ENCODE measurements at places on chromosomes 7 and 10. TPM values are rescaled to one million over a fixed set of nuclear protein-coding genes. Genes with fewer than 3 reads are reported as not detected.

DNA sequence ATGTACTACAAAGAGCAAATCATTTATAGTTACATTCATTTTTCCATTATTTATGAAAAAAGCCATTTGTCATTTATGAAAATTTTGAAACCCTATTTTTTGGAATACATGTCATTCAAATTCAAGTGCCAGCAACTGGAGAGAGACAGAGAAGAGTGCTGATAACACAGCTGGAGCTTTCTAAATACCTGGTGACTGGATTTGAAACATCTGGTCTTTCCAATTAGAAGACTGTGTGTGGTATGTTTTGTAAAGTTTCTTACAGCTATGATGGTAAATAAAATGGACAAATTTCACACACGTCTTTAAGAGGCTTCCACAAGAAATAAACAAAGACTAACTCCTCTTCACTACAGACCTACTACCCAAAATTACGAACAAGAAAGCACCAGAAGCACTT, 56.8 kb downstream of the CHCHD3 start:
- no peak for DNase-seq

- no peak for DNase-seq
Observed at GRCh38 chr10:82319074-82319473, 444.1 kb downstream of the NRG3 start.

Gene HILPDA
- total RNA-seq = 22.8 TPM

- DNase-seq = no peak
Observed at GRCh38 chr10:77675347-77675746, 37.7 kb upstream of the KCNMA1 start.

Gene ARHGEF5
- 40.0 TPM for total RNA-seq

Gene ETV1
- 9.0 TPM for total RNA-seq

DNA sequence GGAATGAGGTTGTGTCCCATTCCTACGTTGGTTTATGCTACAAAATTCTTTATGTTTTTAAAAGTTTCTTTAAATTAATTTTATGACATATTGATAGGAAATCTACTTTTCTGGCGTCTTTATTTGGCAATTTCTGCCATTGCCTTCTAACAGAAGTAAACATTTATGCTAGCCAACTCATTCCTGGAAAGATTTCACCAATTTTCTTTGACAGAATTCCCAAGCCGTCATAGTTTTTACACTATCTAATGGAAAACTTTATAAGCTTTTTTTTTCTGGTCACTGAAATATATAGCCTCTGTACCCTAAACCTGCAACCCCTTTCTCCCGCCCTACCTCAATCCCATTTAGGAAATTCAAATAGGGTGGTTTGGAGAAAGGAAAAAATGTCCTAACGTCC, 6.1 kb upstream of the TCAF1 start:
- no peak for DNase-seq

GRCh38 chr10:43231523-43232078, 35.3 kb downstream of the RASGEF1A start:
- DNase-seq = no peak

Gene TMEM106B
- 61.1 TPM for total RNA-seq

- no peak for DNase-seq
Observed at GRCh38 chr10:133114251-133114650, 26.5 kb downstream of the ADGRA1 start.

Gene OR2A25
- not detected for total RNA-seq

- no peak for DNase-seq
Observed at GRCh38 chr10:125213541-125214282, 53.3 kb upstream of the CTBP2 start.

Gene ACBD7
- total RNA-seq = 8.2 TPM

GRCh38 chr10:53071505-53072125, 299.0 kb upstream of the MBL2 start:
- no peak for DNase-seq

DNA sequence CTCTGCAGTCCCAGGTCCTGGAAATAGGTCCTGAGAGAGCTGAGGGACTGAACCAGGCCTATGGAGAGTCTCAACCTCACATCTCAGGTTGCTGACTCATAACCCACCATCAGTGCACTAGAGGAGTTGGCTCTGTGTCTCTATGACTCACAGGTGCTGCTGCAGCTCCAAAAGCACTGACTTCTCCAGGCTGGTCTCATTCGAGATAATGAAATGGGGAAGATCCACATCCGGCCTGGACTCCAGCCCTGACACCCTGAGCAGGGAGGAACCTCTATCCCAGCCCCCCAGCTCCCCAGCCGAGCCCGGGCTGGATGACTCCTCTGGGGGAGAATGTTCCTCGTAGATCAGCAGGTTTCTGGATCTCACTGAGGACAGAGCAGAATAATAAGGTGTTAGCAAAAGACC, 35.5 kb upstream of the DGKI start:
- peak; percentile 77 for DNase-seq

Gene BHLHA15
- total RNA-seq = 0.79 TPM

Gene SNX8
- total RNA-seq = 73.9 TPM

DNA sequence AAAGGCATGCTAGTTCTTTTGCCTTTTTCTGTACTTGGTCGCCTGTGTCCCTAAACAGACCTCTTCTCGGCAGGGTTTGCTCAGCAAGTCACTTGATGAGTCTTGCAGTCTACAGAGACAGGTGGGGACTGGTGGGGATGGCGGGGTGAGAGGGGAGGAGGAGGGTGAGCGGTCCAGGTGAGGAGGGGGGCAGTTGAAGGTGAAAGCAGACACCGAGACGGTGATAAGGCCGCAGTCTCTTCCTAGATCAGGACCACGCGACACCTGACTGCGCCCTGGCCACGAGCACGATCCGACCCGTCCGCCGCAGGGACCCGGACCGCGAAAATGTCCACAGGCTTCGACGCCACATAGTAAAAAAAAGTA, 566 bp downstream of the ASNS start:
- no peak for DNase-seq

DNA sequence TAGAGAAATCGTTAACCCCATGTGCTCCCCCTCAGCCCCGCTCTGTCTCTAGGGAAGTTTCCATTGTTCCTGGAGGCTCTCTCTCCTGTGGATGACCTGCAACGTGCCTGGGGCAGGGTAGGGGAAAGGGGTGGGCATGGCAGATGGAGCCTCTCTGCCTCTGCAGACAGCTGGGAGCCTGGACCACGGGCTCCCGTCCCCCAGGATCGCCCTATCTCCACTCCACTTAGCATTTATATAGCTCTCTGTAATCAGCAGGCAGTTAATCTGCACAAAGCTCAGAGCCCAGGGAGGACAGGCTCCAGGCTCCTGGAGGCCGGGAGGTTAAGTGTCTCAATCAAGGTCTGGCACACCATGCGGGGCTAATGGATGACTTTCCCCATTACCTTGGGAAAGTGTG, 369.7 kb downstream of the PLXNA4 start:
- no peak for DNase-seq

DNA sequence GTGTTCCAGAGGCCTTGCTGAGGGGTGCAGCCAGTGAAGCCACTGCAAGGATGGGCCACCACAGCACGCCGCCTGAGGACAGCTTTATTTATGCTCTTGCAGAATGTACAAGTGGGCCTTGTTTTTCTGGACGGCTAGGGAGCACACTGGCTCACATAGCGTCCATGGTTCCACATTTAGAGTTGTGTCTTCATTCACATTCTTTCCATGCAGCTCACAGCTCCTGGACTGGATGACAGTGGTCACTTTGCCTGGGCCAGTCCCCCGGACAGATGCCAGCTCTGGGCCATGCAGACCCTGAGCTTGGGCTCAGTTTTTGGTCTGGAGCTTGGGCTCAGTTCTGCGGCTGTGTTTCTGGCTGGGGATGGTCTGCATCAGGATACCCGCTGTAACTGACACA, 2.6 kb upstream of the C10orf71 start:
- no peak for DNase-seq

Gene OR2A1
- total RNA-seq = not detected

DNA sequence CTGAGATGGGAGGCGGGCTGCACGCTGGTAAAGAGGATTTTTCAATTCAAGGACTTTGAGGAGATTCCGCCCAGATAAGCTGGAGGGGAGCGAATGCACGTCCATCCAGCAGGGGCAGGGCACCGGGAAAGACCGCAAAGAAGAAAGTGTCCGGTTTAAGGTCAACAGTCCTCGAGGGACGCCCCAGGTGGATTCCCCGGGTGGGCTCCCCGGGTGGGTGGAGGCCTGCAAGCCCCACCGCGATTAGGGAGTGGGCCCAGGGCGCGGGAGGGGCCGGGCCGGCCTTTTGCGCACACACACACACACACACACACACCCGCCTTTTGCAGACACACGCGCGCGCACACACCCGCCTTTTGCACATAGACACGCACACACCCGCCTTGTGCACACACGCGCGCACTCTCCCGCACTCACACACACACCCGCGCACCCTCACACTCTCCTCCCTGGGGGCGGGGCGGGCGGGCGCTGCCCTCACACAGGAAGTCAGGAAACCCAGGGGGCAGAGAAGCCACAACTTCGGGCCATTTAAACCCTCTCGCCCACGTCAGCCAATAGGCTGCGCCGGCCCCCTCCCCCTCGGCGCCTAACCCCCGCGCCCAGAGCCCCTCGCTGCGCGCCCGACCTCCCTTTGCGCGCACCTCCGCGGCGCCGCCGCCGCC, 615 bp downstream of the ARHGAP12 start:
- DNase-seq = peak; percentile 34

Gene SH3PXD2A
- 12.5 TPM for total RNA-seq

Gene TACR2
- total RNA-seq = not detected

- DNase-seq = no peak
Observed at GRCh38 chr7:104414216-104414615, 85.8 kb downstream of the LHFPL3 start.

Gene PPP1R17
- total RNA-seq = not detected

DNA sequence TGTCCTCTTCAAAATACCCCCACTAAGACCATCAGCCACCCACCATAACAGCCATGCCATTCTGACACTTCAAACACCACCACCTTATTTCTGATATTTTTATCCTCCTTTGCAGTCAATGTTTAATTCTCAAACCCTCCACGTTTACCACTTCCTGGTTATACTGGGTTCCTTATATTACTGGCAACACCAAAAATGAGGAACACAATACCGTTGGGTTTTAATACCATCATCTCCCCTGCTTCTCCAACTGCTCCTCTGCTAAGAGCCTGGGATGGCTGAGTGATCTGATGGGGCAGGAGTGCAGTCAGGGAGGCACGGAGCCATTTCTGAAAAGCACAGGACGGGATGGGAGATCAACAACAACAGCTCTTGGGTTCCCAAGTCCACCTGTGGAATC, 140.5 kb downstream of the CHCHD3 start:
- DNase-seq = no peak

DNA sequence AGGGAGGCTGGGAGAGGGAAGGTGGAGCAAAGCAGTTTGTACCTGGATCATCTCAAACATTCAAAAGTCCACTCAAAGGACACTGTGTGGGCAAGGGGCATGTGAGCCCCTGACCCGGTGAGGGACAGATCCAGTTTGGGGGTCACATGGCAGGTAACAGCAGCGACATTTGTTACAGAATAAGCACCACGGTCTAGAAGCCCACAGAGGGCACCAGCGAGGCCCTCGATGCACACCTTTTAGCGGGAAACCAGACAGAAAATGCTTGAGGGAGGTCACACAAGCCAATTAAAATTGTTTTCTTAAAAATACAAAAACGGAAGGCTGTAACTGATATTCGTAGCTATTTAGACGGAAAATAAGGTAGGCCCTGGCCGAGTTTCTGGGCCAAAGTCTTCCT, 144.4 kb downstream of the ZMYND11 start:
- DNase-seq = no peak

Gene CAMK2B
- total RNA-seq = 0.15 TPM

DNA sequence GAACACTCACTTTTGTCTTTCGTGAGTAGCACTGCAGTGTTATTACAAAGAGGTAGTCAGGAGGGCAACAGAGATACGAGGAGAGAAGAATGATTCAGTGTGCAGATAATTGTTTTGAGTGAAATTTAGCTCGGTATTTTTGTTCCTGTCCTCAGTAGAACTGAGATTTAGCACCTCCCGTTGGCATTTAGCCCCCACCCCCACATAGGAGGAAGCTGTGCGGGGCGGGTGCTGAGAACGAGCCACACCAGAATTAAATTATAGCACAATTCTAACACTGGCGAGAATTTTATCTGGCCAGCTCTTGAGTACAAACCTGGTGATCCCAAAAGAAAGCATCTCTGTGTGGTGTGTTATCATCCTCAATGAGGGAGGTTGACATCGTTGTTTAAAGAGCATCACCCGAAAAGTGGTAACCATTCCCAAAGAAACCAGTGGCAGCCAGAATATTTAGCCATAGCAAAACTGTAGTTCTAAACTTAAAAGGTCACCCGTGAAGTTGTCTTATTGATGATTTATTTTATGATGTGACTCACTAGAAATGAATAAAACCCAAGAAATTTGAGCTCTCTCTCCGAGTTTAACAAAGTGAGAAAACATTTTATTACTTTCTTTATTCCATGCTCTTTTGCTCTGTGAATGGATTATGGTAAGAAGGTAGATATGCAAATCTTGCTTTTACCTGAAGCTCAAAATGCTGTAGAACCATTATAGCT, 612.2 kb downstream of the SUGCT start:
- DNase-seq = no peak

DNA sequence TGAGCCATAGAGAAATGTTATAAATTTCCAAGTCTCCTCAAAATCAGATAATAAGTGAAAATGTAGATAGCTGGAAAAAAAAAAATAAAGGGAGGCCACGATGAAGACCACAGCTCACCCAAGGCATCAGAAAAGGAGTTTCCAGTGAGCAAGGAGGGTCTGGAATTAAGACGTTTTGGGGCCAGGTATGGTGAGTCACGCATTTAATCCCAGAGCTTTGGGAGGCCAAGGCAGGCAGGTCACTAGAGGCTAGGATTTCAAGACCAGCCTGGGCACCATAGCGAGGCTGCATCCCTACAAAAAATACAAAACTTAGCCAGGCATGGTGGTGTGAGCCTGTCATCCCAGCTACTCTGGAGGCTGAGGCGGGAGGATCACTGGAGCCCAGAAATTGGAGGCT, 65.5 kb downstream of the ASB13 start:
- DNase-seq = no peak

Gene AKR1C8
- total RNA-seq = 2.7 TPM

DNA sequence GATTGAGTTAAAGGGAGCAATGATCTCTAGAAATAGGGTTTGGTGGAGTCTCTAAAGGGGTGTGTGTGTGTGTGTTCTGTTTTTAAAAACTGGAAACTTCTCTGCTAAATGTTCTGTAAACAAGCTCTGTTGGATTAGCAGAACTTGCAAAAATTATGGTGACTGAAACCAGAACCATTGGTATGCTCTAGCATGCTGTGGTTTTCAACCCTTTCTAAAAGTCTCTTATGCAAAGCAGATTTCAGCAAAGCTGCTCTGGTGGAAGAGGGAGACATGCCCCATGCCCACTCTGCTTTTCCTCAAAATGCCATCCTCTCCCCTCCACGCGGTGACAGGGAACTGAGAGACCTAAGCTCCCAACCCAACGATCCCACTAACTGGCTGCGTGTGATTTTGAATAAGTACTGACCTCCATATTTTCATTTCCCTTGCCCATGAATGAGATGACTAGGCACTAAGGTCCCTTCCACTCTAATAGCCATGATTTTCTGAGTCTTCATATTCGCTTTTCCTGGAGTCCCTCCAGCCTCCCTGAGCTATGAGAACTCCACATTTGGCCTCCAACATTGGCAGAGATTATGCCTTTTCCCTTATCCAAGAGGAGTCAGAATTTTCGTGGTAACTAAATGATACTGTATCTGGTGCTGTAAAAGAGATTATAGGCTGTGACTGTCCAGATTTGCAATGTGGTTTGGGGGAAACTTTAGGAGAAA, 117.3 kb upstream of the PALS2 start:
- DNase-seq = no peak

Gene ZFAND2A
- 65.1 TPM for total RNA-seq

All from PC-9 (cell line).